Activated T-cell treated with anti-CD3 and anti-CD28 coated beads, Interleukin-2, amount 50 U/mL, for 72 hours (primary cell): ENCODE measurements at places on chromosomes 7 and 10.

DNA sequence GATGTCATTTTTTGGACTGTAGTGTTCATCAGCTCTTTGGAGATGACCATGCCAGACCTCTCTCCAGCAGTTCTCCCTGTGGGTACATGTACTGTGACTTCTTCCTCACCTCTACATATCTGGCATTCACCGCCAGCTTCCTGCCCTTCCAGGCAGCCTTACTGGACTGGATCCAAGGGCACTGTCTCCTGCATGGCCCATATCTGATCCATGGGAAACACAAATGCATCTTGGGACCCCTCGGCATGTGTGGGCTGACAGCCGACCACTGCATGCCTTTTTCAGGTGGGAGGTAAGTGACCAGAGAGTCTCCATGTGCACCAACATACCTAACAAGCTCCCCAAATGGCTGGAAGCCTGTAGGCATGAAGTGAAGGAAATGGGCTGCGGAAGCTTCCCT, 3.9 kb upstream of the BLVRA start:
- DNase-seq: no peak

- no peak for DNase-seq
Measured at GRCh38 chr10:29408847-29409240, 120.0 kb downstream of the LYZL1 start.

DNA sequence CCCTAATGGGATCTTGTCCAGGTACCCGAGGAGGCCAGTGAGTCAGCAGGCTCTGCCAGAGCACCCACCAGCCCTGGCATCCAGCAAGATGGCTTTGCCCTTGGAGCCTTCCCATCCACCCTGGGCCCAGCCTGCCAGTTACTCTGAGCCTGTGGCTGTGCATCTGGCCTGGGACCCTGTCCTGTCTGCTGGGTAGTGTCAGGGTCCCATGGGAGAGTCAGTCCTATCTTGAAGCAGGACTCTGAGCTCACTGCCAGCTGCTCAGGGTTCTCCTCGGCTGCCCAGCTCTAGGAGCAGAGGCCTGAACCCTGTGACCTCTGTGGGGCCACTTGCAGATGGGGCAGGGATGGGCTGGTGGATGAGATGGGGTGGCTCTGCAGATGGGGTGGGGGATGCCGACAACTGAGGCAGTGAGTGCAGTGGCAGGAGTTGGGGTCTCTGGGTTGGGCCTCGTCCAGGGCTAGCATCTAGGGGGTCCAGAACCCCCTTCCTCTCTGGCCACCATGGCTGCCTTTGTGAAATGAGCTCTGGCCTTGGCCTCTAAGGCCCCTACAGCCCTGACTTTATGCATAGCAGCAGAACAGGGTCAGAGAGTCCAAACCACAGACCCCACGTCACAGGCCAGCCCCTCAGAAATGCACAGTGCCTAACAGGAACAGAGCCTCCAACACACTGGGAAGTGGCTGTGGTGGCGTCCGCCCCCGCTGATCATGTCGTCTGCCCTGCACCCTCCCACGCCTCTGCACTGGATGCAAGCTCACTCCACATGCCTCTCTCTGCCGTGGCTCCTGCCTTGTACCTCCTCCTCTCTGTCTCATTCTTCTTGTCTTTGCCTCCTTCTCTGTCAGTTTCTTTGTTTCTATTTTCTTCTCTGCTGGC, 88.1 kb upstream of the RET start:
- DNase-seq: no peak

DNA sequence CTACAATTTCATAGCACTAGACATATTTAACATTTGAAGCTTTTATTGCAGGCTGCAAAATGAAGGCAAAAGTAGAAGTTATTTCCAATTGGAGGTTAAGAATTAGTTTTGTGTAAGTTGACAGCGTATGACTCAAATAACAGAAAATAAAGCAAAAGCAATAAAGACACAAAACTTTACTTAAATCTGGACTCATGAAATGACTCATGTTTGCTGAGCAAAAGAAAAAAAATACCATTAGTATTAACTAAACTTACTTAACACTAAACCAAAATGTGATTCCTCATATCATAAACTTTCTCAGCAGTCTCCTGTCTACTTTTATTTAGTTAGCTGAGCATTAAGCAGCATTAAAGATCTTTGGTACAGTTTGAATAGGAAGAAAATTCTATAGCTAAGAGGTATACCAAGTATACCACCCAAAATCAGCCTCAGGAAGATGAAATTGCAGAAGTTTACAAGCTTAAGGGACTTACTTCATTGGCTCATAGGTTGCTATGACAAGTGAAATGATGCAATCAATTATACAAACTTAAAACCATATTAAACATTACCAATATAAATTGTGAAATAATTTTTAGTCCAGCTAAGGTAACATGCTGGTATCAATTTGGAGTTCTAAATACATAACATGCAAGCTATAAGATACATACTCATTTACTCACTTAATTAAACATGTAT, 1131.4 kb downstream of the XPNPEP1 start:
- DNase-seq: no peak

GRCh38 chr10:73920089-73920488, 9.2 kb downstream of the PLAU start:
- no peak for DNase-seq

GRCh38 chr10:129523723-129524316, 56.8 kb downstream of the MGMT start:
- DNase-seq: no peak

DNA sequence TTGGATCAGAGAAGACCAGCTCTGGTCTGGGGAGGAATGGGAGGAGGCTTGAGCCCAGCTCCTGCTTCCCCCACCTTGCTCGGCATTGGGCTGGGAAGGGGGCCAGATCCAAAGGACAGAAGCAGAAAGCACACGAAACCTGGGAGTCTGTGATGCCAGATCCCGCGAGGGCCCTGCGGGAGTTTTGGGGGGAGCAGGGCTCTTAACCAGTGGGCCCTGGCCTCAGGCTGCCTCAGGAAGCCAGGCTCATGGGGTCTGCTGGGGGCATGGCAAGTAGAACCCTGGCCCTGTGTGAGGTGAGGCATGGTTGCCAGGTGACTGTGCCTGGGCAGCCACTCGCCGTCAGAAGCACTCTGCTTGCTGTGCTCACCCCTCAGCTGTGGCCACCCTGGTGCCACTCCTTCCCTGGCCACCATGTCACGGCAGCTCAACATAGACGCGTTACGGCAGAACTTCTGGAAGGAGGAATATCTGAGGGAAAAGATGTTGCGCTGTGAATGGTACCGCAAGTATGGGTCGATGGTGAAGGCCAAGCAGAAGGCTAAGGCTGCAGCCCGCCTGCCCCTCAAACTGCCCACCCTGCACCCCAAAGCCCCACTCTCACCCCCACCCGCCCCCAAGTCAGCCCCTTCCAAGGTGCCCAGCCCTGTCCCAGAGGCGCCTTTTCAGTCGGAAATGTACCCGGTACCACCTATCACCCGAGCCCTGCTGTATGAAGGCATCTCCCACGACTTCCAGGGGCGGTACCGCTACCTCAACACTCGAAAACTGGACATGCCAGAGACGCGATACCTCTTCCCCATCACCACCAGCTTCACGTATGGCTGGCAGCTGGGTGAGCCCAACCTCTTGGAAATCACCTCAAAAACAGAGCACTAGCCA, 3.6 kb downstream of the ATP6V1F start:
- DNase-seq: no peak

GRCh38 chr10:43727935-43728334, 79.3 kb upstream of the ZNF32 start:
- DNase-seq: no peak

GRCh38 chr7:45606931-45607330, 32.8 kb downstream of the ADCY1 start:
- DNase-seq: no peak

DNA sequence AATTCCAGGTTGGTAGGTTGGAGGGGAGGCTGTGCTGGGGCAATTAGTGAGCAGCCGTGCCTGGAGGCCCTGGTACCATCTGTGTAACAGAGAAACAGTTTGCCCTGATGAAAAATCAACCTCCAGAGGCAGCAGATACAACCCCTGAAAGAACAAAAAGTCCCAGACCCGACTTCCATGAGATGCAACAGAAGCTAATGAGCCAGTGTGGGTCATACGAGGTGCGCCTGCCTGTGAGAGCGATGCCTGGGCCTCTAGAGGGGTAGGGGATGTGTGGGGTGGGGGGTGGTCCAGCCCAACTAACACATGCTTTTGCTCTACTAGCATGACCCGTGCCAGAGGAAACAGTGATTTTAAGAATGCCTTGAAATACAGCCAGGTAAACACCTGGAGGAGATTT, 39.3 kb downstream of the CELF2 start:
- no peak for DNase-seq

DNA sequence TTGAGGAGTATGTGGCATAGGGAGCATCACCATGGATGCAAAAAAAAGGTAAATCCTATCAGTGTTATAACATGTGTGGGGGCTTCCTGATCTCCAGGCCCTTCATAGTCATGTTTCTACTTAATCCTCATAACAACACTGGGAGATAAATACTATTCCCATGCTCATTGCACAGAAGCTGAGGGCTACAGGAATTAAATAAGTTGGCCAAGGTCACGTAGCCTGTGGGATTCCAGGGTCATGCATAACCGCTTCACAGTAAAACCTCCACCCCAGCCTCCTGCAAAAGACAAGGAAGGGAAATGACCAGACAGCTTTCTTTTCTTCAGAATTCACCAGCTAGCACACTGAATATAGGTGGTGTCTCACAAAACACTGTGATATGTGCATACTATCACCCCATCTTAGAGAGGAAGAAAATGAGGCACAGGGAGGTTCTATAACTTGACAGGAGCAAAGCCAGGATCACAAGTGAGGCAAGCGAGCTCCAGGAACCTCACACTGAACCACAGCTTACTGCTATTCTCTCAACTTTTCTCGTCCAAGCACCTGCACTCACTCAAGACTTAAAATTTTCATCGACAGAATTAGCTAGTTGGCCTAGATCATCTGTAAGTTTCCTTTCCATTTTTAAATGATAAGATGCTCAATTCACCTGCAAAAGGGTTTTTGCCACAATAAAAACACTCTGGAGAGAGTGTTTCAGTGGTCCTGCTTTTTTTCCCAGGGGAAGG, 13.4 kb downstream of the JAZF1 start:
- no peak for DNase-seq

DNA sequence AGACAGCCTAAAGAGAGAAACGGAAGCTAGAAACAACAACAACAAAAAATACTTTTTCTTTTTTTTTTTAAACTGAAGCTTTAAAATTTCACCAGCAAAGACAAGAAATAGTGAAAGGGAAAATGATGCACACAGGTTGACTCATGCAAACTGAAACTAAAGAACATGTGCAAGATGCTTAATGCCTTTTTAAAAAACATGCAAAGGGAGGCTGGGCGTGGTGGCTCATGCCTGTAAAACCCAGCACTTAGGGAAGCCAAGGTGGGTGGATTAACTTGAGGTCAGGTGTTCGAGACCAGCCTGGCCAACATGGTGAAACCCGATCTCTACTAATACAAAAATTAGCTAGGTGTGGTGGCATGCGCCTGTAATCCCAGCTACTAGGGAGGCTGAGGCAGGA, 15.1 kb upstream of the CUBN start:
- peak; percentile 68 for DNase-seq

DNA sequence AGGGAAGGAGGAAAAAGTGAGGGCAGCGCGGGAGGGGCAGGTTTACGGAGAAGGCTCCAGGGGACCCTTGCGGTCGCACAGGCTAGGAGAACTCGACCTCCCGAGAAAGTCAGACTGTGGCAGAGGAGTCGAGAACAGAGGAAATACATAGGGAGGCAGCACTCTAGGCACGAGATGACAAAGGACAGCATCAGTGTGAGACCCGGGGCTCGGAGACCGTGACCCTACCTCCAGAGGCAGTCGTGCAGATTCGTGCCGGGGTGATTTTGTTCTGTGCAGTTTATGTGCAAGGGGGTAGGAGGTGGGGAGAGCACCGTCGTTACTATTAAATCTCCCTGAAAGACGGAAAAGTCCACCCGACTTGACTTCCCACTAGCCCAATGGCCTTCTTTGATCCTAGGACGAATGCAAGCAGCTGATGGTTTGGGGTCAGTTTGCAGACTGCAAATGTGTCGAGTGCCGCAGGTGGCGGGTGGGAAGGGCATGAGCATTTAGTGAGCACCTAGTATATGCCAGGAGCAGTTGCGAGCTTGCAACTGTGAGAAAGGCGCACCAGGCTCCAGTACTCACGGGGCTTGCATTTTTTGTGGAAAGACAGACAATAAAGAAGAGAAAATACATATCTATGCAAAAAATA, 674 bp upstream of the OSBPL3 start:
- peak; percentile 57 for DNase-seq

- no peak for DNase-seq
Measured at GRCh38 chr10:13703101-13703818, 116.5 kb downstream of the PRPF18 start.

GRCh38 chr7:157616426-157616825, 279.6 kb downstream of the DNAJB6 start:
- DNase-seq: no peak

GRCh38 chr10:71985542-71986250, 21.5 kb downstream of the CHST3 start:
- DNase-seq: no peak

- DNase-seq: no peak
Measured at GRCh38 chr7:30703756-30704155, 21.5 kb upstream of the CRHR2 start.

DNA sequence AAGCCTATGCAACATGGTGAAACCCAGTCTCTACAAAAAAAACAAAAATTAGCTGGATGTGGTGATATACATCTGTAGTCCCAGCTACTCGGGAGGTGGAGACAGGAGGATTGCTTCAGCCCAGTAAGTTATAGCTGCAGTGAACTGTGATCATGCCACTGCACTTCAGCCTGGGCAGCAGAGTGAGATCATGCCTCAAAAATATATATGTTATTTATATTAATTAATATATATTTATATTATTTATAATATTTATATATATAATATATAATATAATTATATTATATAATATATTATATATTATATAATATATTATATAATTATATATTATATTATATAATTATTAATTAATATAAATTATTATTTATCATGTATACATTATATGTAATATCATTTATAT, 1158.4 kb upstream of the AUTS2 start:
- DNase-seq: no peak

DNA sequence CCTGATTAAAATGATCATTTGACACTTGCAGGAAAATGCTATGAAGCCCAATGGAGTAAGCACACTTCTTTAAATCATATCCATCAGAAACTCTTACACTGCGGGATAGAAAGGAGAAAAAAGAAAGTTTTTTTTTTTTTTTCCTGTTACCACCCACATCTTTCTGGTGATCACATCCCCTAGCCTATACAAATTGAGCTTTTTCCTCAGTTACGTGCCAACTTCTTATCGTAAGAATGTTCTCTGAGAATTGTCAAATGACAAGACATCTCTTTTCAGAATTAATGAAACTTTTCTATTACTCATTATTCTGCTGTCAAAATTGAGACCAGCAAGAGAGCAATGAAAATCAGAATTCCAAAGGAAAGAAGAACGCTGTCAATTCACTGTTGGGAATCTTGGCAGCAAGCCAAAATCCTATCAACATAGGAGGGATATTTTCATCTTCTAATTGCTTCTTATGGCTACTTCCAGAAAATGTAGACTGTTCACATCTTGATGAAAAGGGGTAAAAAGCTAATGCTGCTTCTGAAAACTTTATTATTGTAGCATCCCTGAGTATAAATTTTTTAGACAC, 179.5 kb downstream of the ADAM12 start:
- no peak for DNase-seq
